Adipose tissue (tissue), 3 donors: ENCODE measurements at places on chromosomes 7 and 10. TPM values are rescaled to one million over a fixed set of nuclear protein-coding genes. Genes with fewer than 3 reads are reported as not detected.

SEMA4G gene
- polyA plus RNA-seq = 10.0 TPM

CRCP gene
- polyA plus RNA-seq = 18.6 TPM

TLX1 gene
- polyA plus RNA-seq = 0.02 TPM

FBXO24 gene
- 0.52 TPM for polyA plus RNA-seq

TPK1 gene
- polyA plus RNA-seq = 1.4 TPM

NXPH1 gene
- not detected for polyA plus RNA-seq

DNAJC12 gene
- polyA plus RNA-seq = 25.7 TPM

FIS1 gene
- polyA plus RNA-seq = 341 TPM
